Endodermal cell (in vitro differentiated cells): ENCODE measurements at places on chromosomes 12 and 14. TPM values are rescaled to one million over a fixed set of nuclear protein-coding genes. Genes with fewer than 3 reads are reported as not detected.

DNA sequence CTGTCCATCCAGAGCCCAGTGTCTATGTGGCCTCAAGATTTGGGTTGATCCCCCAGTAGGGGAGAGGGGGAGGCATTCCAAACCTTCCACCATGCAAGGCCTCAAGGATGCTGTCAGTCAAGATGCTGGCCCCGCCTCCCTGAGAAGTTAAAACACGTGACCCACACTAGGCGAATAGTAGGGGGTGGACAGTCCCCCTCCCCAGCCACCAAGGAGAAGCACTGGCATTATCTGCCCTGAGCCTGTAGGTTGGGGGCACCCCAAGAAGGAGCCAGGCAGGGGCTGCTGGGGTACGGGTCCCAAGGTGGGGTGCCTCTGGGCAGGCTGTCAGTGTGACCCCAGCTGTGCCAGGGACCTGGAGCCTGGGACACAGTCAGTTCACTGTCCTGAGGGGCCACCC, 2.3 kb downstream of the SLC25A29 start:
- peak; percentile 72 for DNase-seq
- H3K4me1 ChIP-seq = peaks cover 20% of the 10 kb centered on the region
- no peaks in the 10 kb centered on the region for H3K27me3 ChIP-seq
- peak overlapping the region; percentile 96 for H3K4me3 ChIP-seq

DNA sequence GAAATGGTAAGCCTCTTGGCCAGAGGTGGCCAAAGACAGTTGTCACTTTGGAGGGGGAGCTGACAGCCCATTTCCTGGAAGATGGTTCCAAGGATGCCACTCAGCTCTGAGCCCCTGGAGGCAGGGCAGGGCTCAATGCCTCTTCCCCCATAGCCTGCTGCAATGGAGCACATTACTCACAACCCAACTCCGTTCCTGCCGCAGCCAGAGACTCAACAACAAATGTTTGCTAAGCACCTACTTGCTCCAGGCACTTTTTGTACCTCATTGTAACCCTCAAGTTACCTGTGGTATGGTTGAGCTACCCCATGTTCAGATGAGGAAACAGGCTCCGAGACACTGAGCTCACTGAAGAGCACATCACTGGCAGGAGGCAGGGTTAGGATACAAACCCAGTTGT, 19.5 kb downstream of the IRF2BPL start:
- no peaks in the 10 kb centered on the region for H3K36me3 ChIP-seq
- no peak overlapping the region for H3K27ac ChIP-seq
- H3K4me3 ChIP-seq = no peak overlapping the region
- H3K4me1 ChIP-seq = peaks cover 15% of the 10 kb centered on the region
- H3K27me3 ChIP-seq = no peaks in the 10 kb centered on the region

Gene TC2N
- 17.0 to 25.0 TPM (median 19.5 TPM) in 3 replicates for total RNA-seq

- H3K4me1 ChIP-seq = peaks cover 12% of the 10 kb centered on the region
- peak overlapping the region; percentile 44 for H3K4me3 ChIP-seq
- no peaks in the 10 kb centered on the region for H3K27me3 ChIP-seq
Observed at GRCh38 chr14:52862632-52863333, 71.4 kb upstream of the GNPNAT1 start.

GRCh38 chr12:116331876-116332275, 54.4 kb upstream of the MED13L start:
- H3K27ac ChIP-seq = no peak overlapping the region
- H3K4me3 ChIP-seq = no peak overlapping the region
- no peaks in the 10 kb centered on the region for H3K27me3 ChIP-seq
- H3K4me1 ChIP-seq = no peaks in the 10 kb centered on the region

GRCh38 chr14:56816574-56817391, 6.5 kb upstream of the OTX2 start:
- peak overlapping the region; percentile 82 for H3K4me3 ChIP-seq
- peak; percentile 85 for DNase-seq
- peaks cover 75% of the 10 kb centered on the region for H3K27me3 ChIP-seq
- peaks cover 6% of the 10 kb centered on the region for H3K4me1 ChIP-seq
- no peak overlapping the region for H3K27ac ChIP-seq

GRCh38 chr12:103848917-103849491, 8.0 kb upstream of the NT5DC3 start:
- no peak overlapping the region for H3K4me3 ChIP-seq
- no peaks in the 10 kb centered on the region for H3K36me3 ChIP-seq
- H3K4me1 ChIP-seq = no peaks in the 10 kb centered on the region
- peaks cover 10% of the 10 kb centered on the region for H3K27me3 ChIP-seq
- no peak overlapping the region for H3K27ac ChIP-seq

Gene PA2G4
- total RNA-seq = 89.2 to 182 TPM (median 161 TPM) in 3 replicates

DNA sequence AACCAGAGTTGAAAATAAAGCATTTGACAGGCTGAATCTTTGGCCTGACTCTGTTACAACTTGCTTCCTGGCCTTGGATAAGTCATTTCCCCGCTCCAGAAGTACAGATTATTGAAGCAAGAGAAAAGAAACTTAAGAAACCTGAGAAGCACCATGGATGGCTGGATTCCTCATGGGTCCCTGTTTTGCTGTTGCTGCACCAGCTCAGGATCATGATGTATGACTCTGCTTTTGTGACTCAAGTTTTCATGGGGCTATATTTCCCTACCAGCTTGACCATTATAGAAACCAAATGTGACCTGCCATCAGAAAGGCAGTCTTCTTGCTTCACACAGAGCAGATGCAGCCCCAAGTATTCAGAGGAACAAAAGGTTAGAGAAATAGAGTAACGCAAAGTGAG, 921.8 kb downstream of the BCL11B start:
- peaks cover 20% of the 10 kb centered on the region for H3K27me3 ChIP-seq
- H3K36me3 ChIP-seq = no peaks in the 10 kb centered on the region
- H3K4me1 ChIP-seq = peaks cover 6% of the 10 kb centered on the region
- H3K4me3 ChIP-seq = no peak overlapping the region
- H3K27ac ChIP-seq = no peak overlapping the region

- no peaks in the 10 kb centered on the region for H3K4me1 ChIP-seq
- DNase-seq = peak; percentile 91
- no peak overlapping the region for H3K27ac ChIP-seq
- no peaks in the 10 kb centered on the region for H3K27me3 ChIP-seq
- no peak overlapping the region for H3K4me3 ChIP-seq
Observed at GRCh38 chr12:102769323-102769916, 147.6 kb downstream of the PAH start.

- no peak overlapping the region for H3K27ac ChIP-seq
- H3K27me3 ChIP-seq = no peaks in the 10 kb centered on the region
- no peak for DNase-seq
- no peaks in the 10 kb centered on the region for H3K36me3 ChIP-seq
Observed at GRCh38 chr14:103317976-103318580, 16.0 kb upstream of the EIF5 start.

Gene MFAP5
- total RNA-seq = 0.20 and 0.44 TPM in 2 replicates

Gene TDRD9
- not detected in 3 replicates for total RNA-seq

GRCh38 chr12:66823857-66824570, 145.1 kb upstream of the GRIP1 start:
- H3K36me3 ChIP-seq = no peaks in the 10 kb centered on the region
- H3K4me3 ChIP-seq = no peak overlapping the region
- H3K27ac ChIP-seq = peak overlapping the region; percentile 43

DNA sequence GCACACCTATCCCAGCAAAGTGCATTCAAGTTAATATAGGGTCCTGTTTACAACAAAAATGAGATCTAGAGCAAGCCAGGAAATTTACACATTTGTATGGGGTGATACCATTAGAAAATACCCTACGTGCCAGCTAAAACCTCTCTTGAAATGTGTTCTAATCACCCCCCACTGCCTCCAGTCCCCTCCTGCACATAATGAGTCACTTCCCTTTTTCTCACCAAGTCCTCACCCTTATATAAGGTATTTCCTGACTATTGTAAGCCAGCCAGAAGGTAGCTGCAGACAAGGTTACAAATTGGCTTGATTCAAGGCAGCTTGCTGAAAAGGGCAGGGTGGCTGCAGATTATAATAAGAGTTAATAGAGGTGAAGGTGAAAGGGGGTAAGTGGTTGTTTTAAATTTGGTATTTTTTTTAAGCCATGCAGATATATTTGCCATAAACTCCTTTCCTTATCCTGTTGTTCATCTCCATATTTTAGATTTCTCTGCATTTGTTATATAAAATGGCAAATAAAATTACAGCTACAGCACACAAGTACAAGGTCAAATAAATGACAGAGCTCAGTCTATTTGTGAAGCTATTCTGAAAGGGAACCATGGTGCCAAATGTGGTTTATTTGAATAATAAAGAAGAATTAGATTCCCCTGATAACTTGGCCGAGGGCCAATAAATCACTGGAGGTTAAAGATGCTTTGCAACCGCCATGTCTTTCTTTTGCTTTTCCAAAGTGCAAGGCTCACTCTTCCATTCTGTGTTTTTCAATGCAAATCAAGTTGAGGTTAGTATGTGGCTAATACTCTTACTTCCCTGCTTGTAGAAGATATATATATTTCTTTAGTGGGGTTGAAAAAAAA, 385.9 kb downstream of the EGLN3 start:
- no peaks in the 10 kb centered on the region for H3K36me3 ChIP-seq
- H3K27me3 ChIP-seq = no peaks in the 10 kb centered on the region
- peak overlapping the region; percentile 25 for H3K27ac ChIP-seq
- no peak overlapping the region for H3K4me3 ChIP-seq

Gene INHBC
- total RNA-seq = not detected in 3 replicates

Gene PTPN6
- total RNA-seq = 35.7 to 47.0 TPM (median 38.9 TPM) in 3 replicates

Gene ZNF140
- total RNA-seq = 12.0 to 19.1 TPM (median 19.0 TPM) in 3 replicates

Gene STXBP6
- 0.64 to 1.5 TPM (median 0.65 TPM) in 3 replicates for total RNA-seq

Gene ADAM21
- 0.18 TPM in 1 of 3 replicates, not detected in the others for total RNA-seq

Gene INSM2
- total RNA-seq = 0.15 to 0.45 TPM (median 0.21 TPM) in 3 replicates

GRCh38 chr12:22648668-22649067, 23.7 kb downstream of the ETNK1 start:
- H3K4me1 ChIP-seq = no peaks in the 10 kb centered on the region
- no peak for DNase-seq
- H3K27ac ChIP-seq = no peak overlapping the region
- H3K27me3 ChIP-seq = no peaks in the 10 kb centered on the region
- H3K4me3 ChIP-seq = no peak overlapping the region
- peaks cover 41% of the 10 kb centered on the region for H3K36me3 ChIP-seq

GRCh38 chr12:108744021-108744897, 12.9 kb upstream of the CORO1C start:
- H3K4me1 ChIP-seq = no peaks in the 10 kb centered on the region
- no peaks in the 10 kb centered on the region for H3K36me3 ChIP-seq
- no peak for DNase-seq
- H3K4me3 ChIP-seq = no peak overlapping the region
- H3K27ac ChIP-seq = no peak overlapping the region
- H3K27me3 ChIP-seq = no peaks in the 10 kb centered on the region

Gene KRT79
- not detected in 3 replicates for total RNA-seq

Gene TMEM116
- total RNA-seq = 17.0 to 19.0 TPM (median 17.2 TPM) in 3 replicates

- peaks cover 31% of the 10 kb centered on the region for H3K36me3 ChIP-seq
- no peak overlapping the region for H3K4me3 ChIP-seq
- H3K4me1 ChIP-seq = no peaks in the 10 kb centered on the region
- DNase-seq = peak; percentile 69
Observed at GRCh38 chr12:54232790-54233189, 44.0 kb upstream of the SMUG1 start.

GRCh38 chr14:50924843-50925242, 19.4 kb downstream of the PYGL start:
- H3K27me3 ChIP-seq = no peaks in the 10 kb centered on the region
- no peak overlapping the region for H3K27ac ChIP-seq
- DNase-seq = no peak
- no peak overlapping the region for H3K4me3 ChIP-seq
- H3K36me3 ChIP-seq = no peaks in the 10 kb centered on the region

DNA sequence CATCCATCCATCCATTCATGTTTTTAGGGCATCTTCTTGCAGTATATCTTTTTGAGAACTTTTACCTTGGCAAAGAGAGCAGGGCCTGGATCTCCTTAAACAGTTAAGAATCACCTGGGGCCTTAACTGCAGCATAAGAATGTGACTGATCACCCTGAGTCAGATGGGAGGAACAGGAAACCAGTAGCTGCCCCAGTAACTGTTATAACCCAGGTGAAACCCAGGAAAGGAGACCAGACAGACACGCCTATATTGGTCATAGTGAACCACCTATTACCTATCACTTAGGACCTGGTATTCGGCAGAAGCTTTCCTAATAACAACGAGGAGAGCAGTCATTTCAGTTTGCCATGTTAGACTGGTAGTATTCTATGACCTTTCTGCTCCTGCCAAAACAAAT, 43.4 kb upstream of the NR2C1 start:
- H3K27ac ChIP-seq = no peak overlapping the region
- no peak overlapping the region for H3K4me3 ChIP-seq
- no peaks in the 10 kb centered on the region for H3K4me1 ChIP-seq
- peak; percentile 52 for DNase-seq

Gene SERPINA6
- not detected in 2 replicates for total RNA-seq

Gene SLCO1A2
- 35.4 and 36.5 TPM in 2 replicates for total RNA-seq

GRCh38 chr12:49261721-49262120, 3.2 kb upstream of the TUBA1C start:
- H3K36me3 ChIP-seq = peaks cover 6% of the 10 kb centered on the region
- H3K4me1 ChIP-seq = peaks cover 3% of the 10 kb centered on the region
- H3K4me3 ChIP-seq = no peak overlapping the region
